ENCODE measurements at places on chromosomes 7 and 10.

DNA sequence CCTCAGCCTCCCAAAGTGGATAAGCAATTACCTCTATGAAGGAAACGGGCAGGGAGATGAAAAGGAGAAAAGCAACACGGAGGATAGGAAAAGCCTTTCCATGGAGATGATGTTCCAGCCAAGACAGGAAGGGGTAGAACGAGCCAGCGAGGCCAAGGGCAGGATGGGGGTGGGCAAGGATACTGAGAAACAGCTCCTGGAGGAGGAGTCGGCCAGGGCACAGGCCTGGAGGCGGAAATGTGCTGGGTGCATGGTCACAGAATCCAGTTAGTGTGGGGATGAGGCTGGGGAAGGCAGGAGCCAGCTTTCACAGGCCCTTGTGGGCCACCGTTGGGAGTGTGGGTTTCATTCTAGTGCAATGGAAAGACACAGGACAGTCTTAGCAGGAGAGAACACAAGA lies 162.6 kb downstream of the JAZF1 start:
- DNase-seq, result no peak

- no peak for DNase-seq
These were observed 9.1 kb upstream of the PRKRIP1 start for GRCh38 chr7:102387064-102387463.

DNA sequence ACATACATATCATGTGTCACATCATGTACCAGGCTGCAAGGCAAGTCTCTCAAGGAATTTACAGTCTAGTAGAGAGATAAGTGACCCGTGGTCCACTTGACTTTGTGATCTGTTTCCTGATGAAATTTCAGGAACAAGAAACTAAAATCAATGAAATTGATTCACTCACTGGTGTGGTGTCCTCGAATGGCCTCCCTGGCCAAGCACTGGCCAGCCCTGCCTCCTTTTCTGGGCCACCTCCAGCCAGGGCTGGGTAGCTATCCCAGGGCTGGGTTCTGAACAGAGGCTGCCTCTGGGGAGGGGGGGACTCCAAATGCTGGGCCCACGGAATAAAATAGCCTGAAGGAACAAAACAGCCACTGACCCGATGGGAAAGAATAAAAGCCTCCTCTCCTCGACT lies 182.2 kb downstream of the HERPUD2 start:
- no peak for DNase-seq

GRCh38 chr10:32227802-32228201 lies 119.2 kb downstream of the EPC1 start:
- DNase-seq, result no peak

DNA sequence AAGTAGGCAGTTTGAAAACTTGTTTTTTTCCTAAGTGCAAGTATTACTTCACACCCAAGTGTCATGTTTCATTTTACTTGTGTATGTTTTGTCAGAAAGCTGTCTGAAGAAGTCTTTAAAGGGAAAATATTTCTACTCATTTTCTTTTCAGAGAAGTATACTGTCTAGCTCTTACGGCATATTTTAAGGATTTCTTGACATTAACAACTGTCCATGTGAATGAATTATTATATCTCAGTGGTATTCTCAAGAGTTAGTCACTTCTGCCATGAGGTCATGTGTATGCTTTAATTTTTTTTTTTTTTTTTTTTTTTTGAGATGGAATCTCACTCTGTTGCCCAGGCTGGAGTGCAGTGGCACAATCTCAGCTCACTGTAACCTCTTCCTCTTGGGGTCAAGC lies 229.5 kb downstream of the BICC1 start:
- no peak for DNase-seq

GRCh38 chr7:81924494-81924893 lies 154.6 kb upstream of the HGF start:
- no peak for DNase-seq

GRCh38 chr10:59006511-59007306 lies 169.7 kb upstream of the PHYHIPL start:
- DNase-seq, result no peak

- DNase-seq, result no peak
These were observed 9.9 kb upstream of the DOCK1 start for GRCh38 chr10:126895214-126895781.

DNA sequence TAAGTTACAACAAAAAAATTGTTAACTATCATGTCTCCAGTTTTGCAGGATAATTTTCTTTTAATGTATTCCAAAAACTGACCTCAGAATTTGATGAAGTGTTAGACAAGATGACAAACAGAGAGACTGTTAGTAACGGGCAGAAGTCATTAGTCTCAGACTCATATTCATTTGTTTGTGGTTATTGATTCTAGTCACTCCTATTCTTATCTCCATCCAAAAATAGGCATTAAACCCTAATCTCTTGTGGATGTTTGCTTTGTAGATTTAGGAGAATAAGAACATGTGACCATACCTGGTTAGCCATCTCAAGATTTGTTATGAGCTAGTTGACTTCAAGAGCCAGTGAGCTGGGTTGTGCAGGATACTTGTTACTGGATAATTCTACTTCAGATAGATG lies 261.1 kb downstream of the AUTS2 start:
- DNase-seq, result no peak

- DNase-seq, result no peak
These were observed 58.7 kb upstream of the PFKP start for GRCh38 chr10:3008518-3009195.

GRCh38 chr10:123287594-123288247 lies 133.5 kb downstream of the BUB3 start:
- no peak for DNase-seq

GRCh38 chr7:98105942-98106544 lies 619 bp upstream of the LMTK2 start:
- DNase-seq, result peak; percentile 25

GRCh38 chr7:36264913-36265516 lies 112.0 kb downstream of the EEPD1 start:
- no peak for DNase-seq

- no peak for DNase-seq
These were observed 8.2 kb downstream of the EMX2 start for GRCh38 chr10:117550599-117551329.

DNA sequence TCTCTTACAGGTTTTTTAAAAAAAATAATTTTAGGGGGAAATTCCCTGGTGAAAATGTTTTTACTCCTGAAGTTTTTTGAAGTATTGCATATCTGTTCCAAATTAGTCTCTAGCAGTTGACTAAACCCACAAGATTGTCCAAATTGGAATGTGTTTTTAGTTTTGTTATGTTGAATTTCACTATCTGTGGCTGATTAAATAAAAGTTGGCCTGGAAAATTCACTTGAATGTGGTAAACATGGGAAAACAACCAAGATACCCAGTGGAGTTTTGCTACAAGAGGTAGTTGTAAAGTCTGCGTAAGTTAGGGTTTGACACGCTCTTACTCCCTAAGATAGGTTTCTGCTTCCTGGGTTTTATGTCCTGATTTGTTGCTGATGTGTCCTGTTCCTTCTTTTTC lies 3.3 kb downstream of the TSGA13 start:
- no peak for DNase-seq

GRCh38 chr7:149633976-149634945 lies 136.7 kb upstream of the ZNF746 start:
- no peak for DNase-seq

- no peak for DNase-seq
These were observed 44.2 kb downstream of the FEZF1 start for GRCh38 chr7:122260336-122260735.

DNA sequence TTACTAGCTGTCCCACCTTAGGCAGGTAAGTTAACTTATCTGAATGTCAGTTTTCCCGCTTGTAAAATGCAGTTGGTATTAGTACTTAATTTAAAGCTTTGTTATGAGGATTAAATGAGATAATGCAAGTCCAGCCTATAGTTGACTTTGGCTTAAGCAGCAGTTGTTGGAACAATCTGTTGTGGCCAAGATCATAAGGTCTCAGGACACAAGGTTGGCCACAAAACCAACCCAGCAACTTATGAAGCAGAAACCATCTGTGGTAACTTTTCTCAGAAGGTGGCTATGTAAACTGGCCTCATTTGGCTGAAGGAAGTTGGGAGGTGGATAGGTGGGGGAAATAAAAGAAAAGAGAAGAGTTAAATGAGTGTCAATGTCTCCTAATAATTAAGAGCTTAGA lies 29.4 kb downstream of the ENTPD1 start:
- DNase-seq, result no peak

DNA sequence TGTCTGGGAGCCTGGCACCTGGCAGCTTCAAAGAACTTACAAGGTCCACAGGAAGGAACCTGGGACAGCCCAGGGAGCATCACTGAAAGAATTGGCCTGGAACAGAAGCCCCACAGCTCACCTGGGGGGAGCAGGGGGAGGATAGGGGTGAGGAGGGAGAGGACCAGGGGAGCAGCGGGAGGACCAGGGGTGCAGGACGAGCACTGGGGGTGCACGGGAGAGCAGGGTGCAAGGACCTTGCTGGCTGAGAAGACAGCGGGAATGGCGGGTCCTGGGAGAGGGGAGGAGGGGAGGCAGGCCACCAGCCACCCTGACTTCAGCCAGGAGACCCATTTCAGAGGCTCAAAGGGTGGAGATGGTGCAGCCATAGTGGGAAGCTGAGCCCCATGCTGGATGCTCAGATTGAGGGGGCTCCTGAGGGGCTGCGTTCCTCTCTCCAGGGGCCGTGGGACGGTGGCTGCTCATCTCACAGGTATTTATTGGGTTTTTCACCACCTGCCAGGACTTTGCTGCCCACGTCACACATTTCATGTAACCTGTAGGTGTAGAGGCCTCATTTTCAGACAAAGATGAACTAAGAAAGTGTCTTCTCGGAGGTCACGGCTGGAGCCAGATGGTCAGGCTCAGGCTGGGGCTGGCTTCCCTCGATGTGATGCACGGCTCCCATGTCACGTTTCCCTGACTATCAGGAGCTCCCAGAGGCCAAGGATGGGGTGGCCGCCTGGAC lies 110.1 kb downstream of the WDR37 start:
- no peak for DNase-seq

GRCh38 chr10:82813856-82814255 lies 938.9 kb downstream of the NRG3 start:
- DNase-seq, result no peak

DNA sequence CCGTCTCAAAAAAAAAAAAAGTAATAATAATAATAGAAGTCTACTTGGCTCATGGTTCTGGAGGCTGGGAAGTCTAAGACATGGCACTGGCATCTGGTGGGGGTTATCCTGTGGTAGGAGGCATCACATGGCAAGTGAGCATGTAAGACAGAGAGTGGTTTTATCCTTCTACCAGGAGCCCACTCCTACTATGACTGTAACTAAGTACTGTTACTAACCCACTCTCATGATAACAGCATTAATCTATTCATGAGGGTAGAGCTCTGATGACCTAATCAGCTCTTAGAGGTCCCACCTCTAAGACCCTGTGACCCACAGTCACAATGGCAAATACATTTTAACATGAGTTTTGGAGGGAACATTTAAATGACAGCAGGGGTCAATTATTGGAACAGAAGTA lies 43.3 kb upstream of the NRF1 start:
- no peak for DNase-seq

- DNase-seq, result no peak
These were observed 324.4 kb downstream of the KCNMA1 start for GRCh38 chr10:77313066-77313750.

DNA sequence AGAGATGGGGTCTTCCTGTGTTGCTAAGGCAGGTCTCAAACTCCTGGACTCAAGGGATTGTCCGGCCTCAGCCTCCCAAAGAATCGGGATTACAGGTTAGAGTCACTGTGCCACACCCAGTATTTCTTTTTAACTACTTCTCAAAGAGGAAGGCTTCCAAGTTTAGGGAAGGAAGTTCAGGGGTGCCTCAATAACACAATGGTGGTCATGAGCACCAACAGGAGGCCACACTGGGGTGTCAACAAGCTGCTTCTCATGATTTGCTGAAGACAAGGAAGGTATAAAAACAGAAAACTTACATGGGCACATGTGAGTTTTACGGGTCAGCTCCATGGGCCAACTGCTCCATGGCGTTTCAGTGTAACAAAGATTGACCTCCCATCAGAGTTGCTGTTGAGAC lies 160.5 kb downstream of the TNS3 start:
- no peak for DNase-seq

GRCh38 chr10:14062528-14063260 lies 268.0 kb downstream of the FRMD4A start:
- DNase-seq, result no peak

DNA sequence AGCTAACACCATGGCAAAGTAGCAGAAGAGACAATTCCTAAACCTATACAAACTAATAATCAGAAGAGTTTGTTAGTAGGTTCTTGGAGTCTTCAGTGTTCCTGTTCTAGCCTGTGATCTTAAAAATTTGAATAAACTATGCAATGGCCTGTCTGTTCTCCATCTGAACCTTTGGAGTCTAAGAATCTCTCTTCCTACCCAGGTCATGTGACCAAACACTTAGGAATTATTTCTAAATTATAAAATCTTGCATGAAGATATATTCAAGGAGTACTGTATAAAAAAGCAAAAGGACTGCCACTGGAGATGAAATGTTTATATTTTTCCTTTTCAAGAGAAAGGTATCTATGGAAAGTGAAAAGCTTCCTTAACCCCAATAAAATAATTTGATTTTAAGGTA lies 2.4 kb downstream of the MKI67 start:
- no peak for DNase-seq

GRCh38 chr7:35286422-35286821 lies 32.5 kb upstream of the TBX20 start:
- no peak for DNase-seq

- DNase-seq, result no peak
These were observed 16.1 kb upstream of the CUZD1 start for GRCh38 chr10:122861711-122862161.

GRCh38 chr10:91745090-91745831 lies 53.0 kb upstream of the TNKS2 start:
- peak; percentile 10 for DNase-seq

DNA sequence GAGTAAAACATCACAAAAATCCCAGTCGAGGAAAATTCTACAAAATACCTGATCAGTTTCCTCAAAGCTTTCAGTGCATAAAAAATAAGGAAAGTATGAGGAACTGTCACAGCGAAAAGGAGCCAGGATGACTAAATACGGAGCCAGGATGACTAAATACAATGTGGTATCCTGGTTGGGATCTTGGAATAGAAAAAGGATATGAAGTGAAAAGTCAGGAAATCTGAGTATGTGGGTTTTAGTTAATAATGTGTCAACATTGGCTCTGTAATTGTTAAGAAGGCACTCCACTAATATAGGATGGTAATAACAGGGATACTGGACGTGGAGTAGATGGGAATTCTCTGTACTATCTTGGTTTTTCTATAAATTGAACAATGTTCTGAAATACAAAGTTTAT lies 175.5 kb downstream of the SUGCT start:
- DNase-seq, result no peak

DNA sequence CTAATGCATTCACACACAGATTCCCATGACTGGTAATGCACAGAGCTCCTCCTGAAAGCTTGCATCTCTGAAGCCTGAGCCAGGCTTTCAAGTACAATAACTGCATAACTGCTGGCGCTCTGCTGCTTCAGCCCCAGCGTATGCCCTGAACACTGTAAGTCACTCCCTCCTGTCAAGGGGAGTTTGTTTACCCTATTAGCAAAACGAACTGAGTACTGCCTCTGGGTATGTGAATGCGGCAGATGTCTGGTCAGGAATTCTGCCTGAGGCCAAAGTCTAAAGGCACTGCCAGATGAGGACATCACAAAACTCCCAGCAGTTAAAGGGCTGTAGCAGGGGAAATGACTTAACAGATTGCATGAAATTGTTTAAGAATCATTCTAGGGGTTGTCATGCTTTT lies 97.7 kb downstream of the NRCAM start:
- no peak for DNase-seq

- no peak for DNase-seq
These were observed 177.3 kb downstream of the C7orf25 start for GRCh38 chr7:42734568-42734967.
